ENCODE measurements at places on chromosomes 12 and 14.

DNA sequence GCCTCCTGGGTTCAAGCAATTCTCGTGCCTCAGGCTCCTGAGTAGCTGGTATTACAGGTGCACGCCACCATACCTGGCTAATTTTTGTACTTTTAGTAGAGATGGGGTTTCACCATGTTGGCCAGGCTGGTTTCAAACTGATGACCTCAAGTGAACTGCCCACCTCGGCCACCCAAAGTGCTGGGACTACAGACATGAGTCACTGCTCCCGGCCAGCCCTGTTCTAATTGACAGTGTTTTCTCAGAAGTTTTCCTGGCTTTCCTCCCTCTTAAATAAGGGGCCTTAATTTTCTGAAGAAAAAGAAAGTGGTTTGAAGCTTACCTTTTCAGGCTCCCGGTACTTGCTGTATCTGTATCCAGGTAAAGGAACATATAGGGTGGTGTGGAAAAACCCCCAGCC lies 1.7 kb downstream of the HAL start:
- peak; percentile 27 for DNase-seq

GRCh38 chr12:102439426-102440405 lies 40.6 kb downstream of the IGF1 start:
- no peak for DNase-seq

- DNase-seq: no peak
These were observed 11.6 kb upstream of the PPP1CC start for GRCh38 chr12:110754101-110754793.

DNA sequence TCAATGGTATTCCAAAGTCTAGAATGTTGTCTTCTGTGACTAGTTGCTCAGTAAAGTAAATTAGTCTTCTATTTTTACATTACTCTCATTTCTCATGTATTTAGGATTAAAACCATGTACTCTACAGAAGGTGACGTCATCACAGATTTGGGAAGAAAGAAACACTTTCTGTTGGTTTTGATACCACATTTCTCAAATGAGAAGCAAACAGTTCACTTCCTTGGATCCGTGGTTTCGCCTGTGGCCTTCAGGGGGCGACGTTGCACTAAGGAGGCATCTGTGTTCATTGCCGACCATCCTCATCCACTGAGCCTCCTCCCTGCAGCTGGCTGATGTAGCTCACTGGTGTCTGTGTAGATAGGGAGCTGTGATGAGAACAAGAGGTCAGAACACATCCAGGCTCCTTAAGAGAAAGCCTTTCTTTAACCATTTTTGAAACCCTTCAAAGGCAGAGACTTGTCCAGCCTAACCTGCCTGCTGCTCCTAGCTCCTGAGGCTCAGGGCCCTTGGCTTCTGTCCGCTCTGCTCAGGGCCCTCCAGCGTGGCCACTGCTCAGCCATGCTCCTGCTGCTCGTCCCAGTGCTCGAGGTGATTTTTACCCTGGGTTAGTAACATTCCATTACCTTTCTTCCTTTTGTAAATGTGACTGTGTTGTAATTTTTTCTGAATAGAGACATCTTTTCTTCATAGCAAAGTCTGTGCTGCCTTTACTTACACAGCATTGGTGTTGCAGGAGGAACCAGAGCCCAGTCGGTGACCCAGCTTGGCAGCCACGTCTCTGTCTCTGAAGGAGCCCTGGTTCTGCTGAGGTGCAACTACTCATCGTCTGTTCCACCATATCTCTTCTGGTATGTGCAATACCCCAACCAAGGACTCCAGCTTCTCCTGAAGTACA lies 220.6 kb upstream of the OR4E1 start:
- DNase-seq: peak; percentile 23

- DNase-seq: no peak
These were observed 210.7 kb downstream of the PPM1H start for GRCh38 chr12:62724285-62724684.

DNA sequence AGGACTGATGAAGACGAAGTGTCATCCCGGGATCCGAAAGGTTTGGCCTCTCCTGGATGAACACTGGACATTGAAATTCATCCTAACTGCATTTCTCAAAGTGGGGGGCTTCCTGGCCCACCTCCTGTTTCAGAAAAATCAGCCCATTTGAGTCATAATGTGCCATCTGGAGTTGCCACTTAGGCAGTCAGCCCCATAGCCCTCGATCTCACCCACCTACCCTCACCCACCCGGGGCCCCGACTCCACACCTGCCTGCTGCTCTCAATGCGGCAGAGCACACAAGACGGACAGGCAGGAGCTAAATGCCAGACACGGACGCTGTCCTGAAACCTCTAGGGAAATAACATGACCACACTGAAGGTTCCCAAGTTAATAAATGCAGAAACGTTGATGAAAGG lies 12.6 kb downstream of the DLK1 start:
- DNase-seq: no peak

DNA sequence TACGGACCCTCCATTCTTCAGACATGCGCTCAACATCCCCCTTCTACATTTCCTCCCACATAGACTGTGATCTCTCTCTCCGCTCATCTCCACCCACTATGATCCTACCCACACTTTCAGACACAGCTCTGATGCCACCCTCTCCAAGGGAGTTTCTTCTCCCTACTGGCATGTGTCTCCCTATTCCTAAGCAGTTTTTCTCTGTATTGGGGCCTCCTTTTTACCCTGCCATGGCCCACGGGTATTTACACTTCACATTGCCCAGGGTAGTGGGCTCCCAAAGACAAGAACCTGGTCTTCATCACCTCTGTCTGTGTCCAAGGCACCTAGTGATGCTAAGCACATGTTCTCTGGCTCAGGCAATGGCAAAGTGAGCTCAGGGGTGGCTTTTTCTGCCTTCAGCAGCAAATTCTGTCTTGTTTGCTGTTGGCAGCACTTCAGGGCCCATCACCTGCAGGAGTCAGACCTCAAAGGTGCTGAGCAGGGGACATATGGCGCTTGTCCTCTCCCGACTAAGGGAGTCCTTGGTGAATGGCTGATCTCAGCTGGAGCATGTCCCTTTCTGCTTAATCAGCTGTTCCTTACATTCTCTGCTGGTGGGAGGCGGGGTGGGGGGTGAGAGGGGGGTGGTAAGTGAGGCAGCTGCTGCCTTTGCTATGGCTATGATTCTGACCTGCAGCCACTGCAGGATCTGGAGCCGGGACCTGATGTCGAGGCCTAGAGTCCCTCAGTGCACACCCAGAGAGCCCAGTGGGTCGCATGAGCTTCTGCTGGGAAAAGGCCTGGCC lies 256.8 kb downstream of the PCNX1 start:
- DNase-seq: no peak

DNA sequence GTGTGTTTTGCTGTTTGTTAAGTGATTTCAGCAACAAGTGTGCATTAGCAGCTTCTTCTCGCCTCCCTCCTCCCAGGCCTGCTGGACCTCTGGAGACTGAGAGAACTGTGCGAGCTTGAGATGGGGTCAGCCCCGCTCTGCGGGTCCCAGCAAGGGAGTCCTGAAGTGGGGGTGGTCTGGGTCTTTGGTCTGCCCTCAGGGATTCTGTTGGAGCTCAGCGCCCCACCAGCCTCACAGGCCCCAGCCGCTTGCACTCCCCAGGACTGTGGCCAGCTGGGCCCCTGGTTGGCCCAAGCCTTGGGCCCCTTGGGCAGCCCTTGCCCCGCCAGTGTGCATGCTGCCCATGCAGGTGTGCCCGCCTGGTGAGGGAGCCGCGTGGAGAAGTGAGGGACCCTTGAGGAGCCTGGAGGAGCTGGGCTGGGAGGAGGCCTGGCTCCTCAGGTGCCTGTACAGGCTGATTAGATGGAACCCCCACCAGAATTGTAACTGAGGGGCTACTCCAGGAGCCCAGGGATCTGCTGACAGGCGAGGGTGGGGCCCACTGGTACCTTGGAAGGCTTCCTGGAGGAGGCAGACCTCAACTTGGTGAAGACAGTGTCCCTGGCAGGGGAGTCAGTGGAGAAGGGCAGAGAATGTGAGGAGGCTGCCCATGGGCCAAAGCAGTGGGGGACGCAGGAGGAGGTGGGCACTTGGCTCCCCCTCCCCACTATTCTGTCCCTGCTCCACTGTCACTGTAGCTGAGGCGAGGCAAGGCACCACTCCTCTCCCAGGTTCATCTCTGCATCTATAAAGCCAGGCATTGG lies 56.7 kb downstream of the BEGAIN start:
- no peak for DNase-seq

DNA sequence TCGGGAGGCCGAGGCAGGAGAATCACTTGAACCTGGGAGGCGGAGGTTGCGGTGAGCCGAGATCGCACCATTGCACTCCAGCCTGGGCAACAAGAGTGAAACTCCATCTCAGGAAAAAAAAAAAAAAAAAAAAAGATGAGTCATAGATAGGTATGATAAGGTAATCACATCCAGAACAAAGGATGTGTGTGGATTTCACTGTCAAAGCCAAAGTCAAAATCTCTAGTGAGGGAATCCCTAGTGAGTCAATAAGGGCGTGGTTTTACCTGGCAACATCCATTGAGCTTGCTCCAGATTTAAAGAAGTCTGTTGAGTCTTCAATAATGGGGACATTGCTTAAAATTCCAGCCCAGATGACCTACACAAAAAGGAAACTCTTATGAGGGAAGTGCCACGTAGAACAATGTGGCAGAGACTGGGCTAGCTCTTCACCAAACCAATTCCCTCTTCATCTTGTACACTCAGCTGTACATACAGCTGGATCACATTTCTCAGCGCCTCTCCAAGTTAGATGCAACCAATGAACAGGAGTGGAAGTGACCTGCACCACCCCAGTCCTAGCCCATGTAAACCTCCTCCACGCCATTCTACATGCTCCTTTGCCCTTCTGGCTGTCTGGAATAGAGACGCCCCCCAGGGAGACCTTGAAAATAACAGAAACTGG lies 23.4 kb downstream of the ALDH1L2 start:
- DNase-seq: no peak

GRCh38 chr12:6285063-6285477 lies 25.4 kb upstream of the PLEKHG6 start:
- DNase-seq: peak; percentile 74
